ENCODE measurements at places on chromosomes 1 and 21. TPM values are rescaled to one million over a fixed set of nuclear protein-coding genes. Genes with fewer than 3 reads are reported as not detected.

DNA sequence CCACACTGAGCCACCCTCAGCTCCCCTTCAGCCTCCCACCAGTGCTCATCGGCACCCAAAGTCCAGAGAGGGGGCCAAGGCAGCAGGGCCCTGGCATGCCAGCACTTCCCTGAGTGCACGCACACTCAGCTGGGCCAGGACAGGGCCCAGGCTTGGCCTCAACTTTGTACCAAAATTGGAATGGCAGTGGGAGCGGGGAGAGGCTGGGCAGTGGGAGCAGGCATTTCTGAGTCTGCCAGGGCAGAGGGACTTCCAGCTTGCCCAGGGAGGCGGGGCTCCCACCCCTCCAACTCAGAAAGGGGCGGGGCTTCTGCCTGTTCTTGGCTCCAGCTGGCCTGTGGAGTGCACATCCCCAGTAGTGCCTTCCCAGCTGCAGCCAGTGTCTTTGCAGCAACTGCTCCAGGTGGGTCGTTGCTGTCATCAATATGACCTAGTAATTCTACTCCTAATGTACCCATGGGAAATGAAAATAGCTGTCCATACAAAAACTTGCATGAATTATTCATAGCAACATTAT lies 10.3 kb upstream of the SNX7 start:
- no peak overlapping the region for H3K27ac ChIP-seq
- no peaks in the 10 kb centered on the region for H3K4me1 ChIP-seq
- no peaks in the 10 kb centered on the region for H3K27me3 ChIP-seq
- H3K4me3 ChIP-seq: no peak overlapping the region
- no peaks in the 10 kb centered on the region for H3K36me3 ChIP-seq

DNA sequence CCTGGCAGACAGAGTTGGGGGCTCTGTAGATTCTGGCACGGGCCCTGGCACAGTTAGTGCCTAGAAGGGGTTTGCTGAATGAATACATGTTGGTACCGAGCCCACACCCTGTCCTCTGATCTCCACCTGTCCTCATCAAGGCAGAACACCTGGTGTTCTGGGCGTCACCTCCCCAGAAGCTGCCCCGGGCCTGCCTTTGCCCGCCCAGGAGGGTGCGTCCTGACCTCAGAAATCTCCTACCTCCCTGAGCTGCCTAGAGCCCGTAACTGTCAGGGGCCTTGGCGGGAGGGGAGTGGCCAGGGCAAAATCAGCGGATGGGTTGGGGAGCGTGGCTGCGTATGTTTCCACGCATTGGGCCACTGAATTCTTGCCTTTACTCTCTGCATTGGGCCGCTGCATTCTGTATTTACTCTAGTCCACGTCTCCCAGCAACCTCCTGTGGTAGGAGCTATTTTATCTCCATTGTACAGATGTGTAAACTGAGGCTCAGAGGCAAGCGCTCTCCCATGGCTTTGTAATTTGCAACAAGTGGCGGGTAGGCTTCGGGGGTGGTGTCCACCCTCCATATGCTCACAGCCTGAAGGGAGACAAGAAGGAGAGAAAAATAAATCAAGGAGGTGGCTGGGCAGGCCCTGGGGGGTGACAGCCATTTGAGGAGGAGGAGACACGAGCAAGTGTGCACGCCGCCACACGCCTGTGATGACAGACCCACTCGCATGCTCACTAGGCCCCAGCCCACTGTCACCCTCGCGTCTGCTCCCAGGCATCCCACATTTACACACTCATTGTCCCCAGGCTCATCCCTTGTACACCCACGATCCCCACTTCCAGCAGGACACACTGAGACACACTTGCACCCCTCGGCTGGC lies 95.7 kb upstream of the WNT4 start:
- peaks cover 42% of the 10 kb centered on the region for H3K27me3 ChIP-seq
- no peak overlapping the region for H3K27ac ChIP-seq
- no peaks in the 10 kb centered on the region for H3K4me1 ChIP-seq

The CSF1 gene
- not detected for polyA plus RNA-seq

- H3K36me3 ChIP-seq: no peaks in the 10 kb centered on the region
- DNase-seq: no peak
- no peaks in the 10 kb centered on the region for H3K4me1 ChIP-seq
- H3K27ac ChIP-seq: no peak overlapping the region
These were observed 175.8 kb downstream of the TYW3 start for GRCh38 chr1:74908797-74909196.

The ZBTB17 gene
- 10.0 TPM for polyA plus RNA-seq

The BEST4 gene
- polyA plus RNA-seq: not detected

GRCh38 chr1:203839081-203839480 lies 22.3 kb upstream of the SNRPE start:
- no peaks in the 10 kb centered on the region for H3K27me3 ChIP-seq
- no peak overlapping the region for H3K27ac ChIP-seq
- no peaks in the 10 kb centered on the region for H3K4me1 ChIP-seq
- H3K36me3 ChIP-seq: peaks cover 24% of the 10 kb centered on the region
- DNase-seq: no peak

DNA sequence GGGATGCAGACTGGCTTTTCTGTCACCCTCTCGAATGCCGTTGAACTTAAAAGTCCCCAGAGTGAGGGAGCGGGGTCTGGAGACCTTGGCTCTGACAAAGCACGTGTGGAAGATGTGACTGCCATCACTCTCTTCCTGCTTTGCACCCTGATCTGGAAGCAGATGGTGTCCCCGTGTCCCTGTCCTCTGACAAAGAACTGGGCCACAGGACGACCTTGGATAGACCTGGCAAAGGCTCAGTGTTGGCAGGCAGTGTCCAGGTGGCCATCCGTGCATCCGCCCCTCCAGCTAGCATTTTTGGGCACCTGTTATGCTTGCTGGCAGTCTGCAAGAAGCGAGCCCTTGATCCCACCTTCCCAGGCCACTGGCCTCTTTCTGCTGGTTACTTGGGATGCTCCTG lies 27.4 kb downstream of the ARHGEF10L start:
- peaks cover 30% of the 10 kb centered on the region for H3K27me3 ChIP-seq
- H3K36me3 ChIP-seq: no peaks in the 10 kb centered on the region
- H3K4me1 ChIP-seq: no peaks in the 10 kb centered on the region
- H3K4me3 ChIP-seq: no peak overlapping the region
- no peak for DNase-seq

The CAPN8 gene
- polyA plus RNA-seq: not detected

DNA sequence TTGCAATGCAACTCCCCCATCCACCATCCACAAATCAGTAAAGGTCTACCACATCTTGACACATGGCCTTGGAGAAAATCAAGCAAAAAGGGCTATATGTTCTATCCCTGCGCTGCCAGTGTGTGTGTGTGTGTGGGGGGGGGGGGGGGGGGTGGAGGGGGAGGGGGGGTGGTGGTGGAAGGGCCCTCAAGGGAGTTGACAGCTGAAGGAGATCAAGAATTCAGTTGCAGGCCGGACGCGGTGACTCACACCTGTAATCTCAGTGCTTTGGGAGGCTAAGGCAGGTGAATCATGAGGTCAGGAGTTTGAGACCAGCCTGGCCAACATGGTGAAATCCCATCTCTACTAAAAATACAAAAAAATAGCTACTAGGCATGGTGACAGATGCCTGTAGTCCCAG lies 37.6 kb upstream of the CLIC4 start:
- H3K4me1 ChIP-seq: peaks cover 17% of the 10 kb centered on the region
- no peaks in the 10 kb centered on the region for H3K36me3 ChIP-seq
- no peak overlapping the region for H3K4me3 ChIP-seq
- H3K27me3 ChIP-seq: no peaks in the 10 kb centered on the region
